ENCODE measurements at places on chromosomes 5 and 9.

- DNase-seq: no peak
Measured at GRCh38 chr9:92601451-92601850, 65.7 kb upstream of the ECM2 start.

- DNase-seq: no peak
Measured at GRCh38 chr5:133981714-133982113, 13.3 kb upstream of the C5orf15 start.

- DNase-seq: no peak
Measured at GRCh38 chr9:129640871-129641749, 841 bp downstream of the ASB6 start.

- no peak for DNase-seq
Measured at GRCh38 chr9:8140557-8140956, 341.0 kb upstream of the DMAC1 start.

- no peak for DNase-seq
Measured at GRCh38 chr5:74725331-74725730, 40.3 kb downstream of the HEXB start.

- DNase-seq: no peak
Measured at GRCh38 chr5:139425497-139425896, 13.8 kb downstream of the DNAJC18 start.

- DNase-seq: no peak
Measured at GRCh38 chr5:169742771-169743296, 105.8 kb downstream of the DOCK2 start.

GRCh38 chr5:163338-163620 is 28.0 kb upstream of the LRRC14B start:
- DNase-seq: no peak

GRCh38 chr5:89930591-89931392 is 478.8 kb downstream of the CETN3 start:
- DNase-seq: peak; percentile 49

GRCh38 chr5:1998716-1999317 is 116.1 kb upstream of the IRX4 start:
- peak; percentile 96 for DNase-seq

- no peak for DNase-seq
Measured at GRCh38 chr5:81961651-81962440, 10.0 kb upstream of the ATG10 start.

- DNase-seq: no peak
Measured at GRCh38 chr5:9058161-9058560, 487.7 kb downstream of the SEMA5A start.

GRCh38 chr9:114687034-114687433 is 5.0 kb upstream of the TEX48 start:
- no peak for DNase-seq

DNA sequence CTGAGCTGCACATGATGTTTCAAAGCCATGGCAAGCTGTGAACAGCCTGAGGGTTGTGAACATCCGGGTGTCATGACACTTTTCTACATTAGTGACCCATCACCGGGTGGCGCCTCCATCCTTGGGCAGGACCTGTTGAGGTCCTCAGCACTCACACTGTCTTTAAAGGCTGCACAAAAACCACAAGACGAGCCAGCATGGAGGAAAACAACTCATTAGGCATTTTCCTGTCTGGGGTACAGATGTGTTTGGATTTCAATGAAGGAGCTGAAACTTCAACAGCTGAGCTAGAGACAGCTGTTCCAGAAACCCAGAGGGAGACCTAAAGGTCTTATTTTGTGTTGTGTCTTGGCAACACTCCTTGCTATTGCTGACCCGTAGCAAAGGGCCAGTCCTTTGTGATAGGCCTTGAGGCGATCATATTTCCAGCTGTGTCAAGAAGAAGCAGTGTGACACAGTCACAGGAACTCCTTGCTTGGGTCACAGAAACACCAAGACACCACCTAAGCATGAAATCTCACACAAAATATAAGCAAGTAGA is 151.8 kb upstream of the VLDLR start:
- peak; percentile 72 for DNase-seq

DNA sequence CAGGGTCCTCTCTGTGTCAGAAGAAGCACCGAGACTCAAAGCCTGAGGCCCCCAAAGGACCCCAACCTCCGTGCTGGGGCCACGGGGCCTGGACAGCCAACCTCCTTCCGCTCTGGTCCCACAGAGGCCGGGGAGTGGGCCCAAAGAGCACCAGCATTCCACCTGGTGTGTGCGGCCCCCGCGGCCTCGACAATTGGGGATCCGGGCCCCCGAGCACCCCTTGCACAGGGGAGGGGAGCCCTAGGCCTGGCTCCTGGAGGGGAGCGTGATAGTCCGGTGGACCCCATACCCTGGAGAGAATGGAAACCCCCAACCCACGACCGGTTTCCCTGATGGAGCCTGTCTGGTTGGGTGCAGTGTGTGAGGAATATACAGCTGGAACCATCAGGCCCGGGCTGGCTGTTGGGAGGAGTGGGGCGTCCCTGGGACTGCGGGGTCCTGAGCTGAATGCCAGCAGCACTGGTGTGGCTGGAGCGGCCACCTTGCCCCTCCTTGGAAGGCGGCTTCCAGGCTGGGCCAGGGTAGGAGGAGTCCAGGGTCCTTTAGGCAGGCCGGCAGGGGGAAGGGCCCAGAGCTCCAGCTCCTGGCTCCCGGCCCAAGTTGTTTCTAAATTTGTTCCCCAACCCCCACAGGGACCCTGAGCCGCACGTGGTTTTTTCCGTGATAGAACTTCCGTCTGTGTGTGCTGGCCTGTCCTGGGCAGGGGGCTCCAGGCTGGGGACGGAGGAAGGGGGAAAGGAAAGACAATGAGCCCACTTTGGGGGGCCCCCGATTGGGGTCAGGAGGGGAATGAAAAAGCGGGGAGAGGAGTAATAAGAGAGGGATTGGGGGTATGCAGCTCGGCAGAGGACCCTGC is 825 bp upstream of the TOR4A start:
- peak; percentile 67 for DNase-seq

DNA sequence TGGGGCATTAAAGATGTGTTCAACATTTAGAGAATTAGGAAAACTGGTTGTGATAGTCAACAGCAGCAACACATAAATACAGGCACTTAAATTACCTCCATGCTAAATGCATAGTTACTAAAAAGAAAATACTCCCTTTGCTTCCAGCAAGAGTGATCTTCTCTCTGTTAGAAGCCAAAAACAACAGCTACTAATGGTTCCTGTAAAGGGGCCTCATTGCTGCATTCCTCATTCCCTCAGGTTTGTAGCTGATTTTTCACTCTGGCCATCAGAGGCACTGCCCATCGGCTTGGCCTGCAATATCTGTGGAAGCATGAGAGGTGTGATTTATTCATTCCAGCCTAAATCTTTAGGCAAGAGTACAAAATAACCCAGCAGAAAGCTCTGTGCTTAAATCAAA is 466.0 kb upstream of the ADAMTS16 start:
- no peak for DNase-seq

- DNase-seq: peak; percentile 26
Measured at GRCh38 chr9:111063332-111063731, 25.1 kb upstream of the LPAR1 start.

GRCh38 chr5:177546258-177546741 is 8.1 kb downstream of the FAM193B start:
- DNase-seq: peak; percentile 80

GRCh38 chr9:88807426-88807825 is 183.8 kb upstream of the S1PR3 start:
- DNase-seq: no peak

DNA sequence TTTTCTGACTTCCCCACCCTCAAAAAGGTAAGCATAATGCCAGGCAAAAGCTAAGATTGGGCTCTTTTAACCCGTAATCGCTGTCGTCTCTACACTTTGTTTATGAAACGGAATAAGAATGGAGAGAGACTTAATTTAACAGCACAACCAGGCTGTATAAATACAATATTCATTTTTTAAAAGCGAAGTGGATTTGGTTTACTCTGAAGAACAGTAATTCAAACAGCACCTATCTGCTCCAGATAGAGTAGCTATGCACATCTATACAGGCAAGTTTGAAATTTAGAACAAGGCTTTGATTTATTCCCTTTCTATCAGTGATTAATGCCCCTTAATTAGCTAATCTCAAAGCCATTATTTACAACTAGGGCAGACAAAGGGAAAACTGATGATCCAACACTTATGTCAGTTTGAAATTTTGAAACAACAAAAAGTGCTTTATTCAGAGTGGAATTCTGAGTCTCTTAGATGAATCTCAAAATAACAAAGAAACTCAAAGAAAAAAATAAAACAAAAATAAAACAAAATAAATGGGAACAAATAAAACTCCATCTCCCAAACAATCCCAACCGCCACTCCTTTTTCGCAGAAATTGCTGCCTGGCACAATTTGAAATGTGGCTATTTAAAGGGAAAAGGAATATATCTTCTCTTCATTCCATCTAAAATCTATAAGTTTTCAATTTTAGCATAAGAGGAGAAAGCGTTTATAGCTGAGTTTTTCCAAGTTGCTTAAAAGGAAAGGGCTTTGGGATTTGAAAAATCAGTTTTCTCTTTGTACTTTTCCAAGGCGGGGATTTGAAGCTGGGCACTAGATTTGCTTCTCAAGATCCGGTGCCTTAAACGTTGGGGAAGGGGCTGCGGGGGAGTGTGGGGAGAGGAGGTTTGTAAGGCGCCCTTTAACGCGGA is 298.6 kb downstream of the PARP8 start:
- DNase-seq: no peak

DNA sequence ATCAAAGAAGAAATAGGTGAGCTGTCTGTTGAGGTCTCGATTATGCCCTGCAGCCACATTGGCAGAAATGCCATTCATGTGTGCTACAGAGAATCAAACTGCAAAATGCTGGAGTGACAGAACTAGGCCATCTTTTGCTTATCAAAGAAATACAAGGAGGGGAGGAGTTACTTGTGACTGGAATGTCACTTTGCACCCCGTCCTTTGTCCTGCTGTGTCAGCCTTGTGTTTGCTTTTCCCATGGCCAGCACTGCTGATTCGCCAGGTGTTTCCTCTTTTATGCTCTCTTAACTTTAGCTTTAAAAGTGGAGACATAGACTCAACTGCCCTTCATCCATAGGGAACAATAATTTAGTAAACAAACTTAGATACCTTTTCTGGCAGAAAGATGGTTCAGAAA is 54.3 kb downstream of the SLC46A2 start:
- DNase-seq: no peak

DNA sequence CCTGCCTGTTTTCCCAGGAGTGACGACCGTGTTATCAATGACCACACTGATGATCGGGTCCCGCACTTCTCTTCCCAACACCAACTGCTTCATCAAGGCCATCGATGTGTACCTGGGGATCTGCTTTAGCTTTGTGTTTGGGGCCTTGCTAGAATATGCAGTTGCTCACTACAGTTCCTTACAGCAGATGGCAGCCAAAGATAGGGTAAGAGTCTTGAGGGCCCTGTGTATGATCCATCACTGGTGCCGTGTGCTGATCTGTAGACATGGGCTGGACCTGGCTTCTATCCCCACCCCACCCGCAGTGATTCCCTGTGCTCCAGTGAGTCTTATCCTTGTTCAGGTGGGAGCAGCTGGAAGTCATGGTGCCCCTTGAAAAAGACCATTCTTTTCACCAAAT is 26.0 kb downstream of the GABRP start:
- no peak for DNase-seq

DNA sequence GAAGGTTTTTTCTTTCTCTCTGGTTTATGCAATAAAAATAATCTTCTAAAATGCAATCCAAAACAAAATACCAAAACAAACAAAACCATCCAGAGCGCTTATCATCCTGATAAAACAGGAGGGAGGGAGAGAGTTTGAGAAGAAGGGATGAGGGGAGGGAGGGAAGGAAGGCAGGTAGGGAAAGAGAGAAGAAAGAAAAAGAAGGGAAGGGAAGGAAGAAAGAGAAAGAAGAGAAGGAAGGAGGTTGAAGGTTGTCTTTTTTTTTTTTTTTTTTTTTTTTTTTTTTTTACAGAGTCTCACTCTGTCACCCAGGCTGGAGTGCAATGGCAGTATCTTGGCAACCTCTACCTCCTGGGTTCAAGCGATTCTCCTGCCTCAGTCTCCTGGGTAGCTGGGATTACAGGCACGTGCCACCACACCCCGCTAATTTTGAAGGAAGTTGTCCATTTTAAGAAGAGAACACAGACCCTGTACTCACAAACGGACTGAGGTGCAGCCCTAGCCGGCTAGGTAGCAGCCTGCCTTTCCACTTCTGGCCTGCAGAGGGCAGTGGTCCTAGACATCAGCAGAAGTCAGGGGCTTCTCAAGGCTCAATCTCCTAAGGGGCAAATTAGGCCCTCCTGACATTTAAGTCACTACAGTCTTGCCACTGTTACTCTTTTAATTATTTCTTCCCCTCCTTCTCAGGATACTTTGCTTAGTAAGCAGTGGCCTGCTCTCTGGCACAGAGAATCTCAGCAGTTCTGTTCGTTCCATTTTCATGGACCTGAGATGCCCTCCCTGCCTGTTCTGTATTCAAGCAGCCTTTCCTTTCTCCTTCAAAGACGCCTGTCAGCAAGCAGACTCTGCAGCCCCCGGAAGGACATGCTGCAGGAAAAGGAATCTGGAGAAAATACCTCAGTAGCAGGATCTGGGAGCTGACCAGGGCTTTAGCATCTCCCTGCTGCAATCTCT is 76.4 kb downstream of the EPB41L4B start:
- peak; percentile 41 for DNase-seq

DNA sequence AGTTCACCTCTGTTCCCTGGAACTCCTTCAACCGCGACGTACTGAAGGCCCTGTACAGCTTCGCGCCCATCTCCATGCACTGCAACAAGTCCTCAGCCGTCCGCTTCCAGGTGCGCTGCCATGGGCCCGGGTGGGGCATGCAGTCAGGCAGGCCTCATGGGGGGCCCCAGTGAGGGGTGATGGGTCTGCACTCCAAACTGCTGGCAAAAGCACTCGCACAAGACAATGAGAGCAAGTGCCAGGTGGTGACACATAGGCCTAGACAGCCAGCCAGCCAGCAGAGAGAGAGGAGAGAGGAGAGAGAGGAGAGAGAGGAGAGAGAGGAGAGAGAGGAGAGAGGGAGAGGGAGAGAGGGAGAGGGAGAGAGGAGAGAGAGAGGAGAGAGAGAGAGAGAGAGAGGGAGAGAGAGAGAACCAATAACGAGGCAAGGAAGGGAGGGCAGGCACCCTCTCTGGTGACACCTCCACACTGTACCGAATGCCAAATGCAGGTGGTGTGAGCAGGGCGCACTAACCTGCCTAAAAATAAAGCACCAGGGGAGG is 21.0 kb downstream of the DBH start:
- DNase-seq: no peak

DNA sequence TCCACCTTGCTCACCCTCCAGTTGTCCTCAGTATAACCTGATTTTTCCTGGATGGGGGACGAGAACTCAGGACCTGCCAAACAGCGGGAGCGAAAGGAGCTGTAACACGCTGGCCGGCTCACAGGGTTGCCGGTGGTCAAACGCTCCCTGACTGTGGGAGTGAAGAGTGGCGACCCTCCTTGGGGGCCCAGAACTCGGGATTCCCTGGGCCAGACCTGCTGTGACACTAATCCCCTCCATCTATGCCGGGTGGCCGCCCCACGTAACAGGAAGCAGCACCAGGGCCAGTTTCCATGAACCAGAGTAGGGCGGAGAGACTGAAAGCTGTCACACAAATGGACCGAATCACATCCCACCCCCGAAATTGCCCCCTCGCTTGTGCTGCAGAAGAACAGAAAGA is 1809.2 kb upstream of the ACO1 start:
- DNase-seq: no peak

DNA sequence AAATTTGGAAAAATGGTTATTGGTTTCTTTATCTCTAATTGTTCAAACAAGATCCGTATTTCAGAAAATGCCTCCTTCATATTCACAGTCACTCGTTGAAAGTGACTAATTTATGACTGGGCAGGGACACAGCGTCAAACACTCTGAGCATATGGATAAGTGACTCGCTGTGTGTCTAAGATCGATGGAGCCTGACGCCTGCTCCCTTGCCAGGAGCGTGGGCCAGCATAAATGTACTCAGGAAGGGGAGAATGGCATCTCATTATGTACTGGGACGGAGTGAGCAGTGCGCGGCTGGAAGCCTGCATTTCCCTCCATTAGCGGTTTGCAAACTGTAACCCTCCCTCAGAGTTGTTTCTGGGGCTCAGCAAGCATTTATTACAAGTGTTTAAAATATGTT is 79.8 kb upstream of the CAST start:
- no peak for DNase-seq

Data from MV-4-11 (cell line).